ACHN (cell line): ENCODE measurements at places on chromosomes 1 and 21.

DNA sequence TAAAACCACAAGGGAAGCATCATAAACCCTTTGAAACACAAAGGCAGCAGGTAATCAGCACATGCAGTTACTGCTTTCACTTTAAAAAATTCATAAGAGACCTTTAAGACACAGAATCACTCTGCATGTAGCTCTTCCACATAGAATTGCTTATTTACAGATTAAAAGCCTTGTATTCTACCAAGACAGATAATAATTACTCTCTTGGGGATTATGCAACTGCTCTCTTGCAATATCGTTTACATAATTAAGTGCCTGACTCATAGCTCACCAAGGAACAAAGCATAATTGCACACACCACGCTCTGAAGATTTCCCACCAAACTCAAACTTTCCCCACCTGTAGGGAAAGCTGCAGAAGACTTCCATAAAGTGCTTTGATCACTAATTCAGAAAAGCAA, 87.9 kb downstream of the VAV3 start:
- DNase-seq: no peak

- DNase-seq: peak; percentile 81
Observed at GRCh38 chr1:48916130-48917069, 139.7 kb upstream of the BEND5 start.

DNA sequence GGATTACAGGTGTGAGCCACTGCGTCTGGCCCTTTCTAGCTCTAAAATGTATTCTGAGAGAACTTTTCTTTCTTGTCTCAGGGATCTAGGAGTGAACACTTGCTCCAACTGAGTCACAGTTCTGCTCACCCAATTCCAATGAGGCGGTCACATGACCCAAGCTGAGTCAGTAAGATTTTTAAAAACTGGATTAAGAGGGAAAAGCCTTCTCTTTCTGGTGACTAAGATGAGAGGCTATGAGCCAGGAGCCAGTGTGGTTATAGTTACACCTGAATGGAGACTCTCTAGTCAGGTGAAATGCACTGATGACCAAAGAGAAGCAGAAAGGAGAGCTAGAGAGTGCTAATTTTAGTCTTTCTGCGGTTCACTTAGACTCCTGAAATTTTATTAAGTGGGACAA, 9.5 kb upstream of the DEPDC1 start:
- DNase-seq: no peak

DNA sequence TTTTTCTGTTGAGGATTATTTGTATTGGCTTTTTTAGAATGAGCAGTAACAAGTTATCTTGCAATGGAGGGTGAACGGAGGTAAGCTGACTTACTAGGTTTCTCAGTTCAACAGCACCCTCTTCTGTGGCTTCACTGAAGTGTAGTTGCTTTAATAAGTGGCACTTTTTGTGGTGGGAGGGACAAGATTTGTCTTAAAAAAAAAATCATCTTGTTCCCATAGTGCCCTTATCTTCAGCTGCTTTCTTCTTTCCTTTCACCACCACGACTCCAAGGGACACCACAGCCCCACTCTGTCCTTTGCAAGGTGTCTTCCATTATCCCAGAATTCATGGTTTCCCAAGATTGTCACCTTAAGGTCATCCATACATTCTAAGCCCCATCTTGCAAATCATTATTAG, 92.9 kb downstream of the PIGK start:
- DNase-seq: peak; percentile 74

- no peak for DNase-seq
Observed at GRCh38 chr21:34996304-34997101, 52.6 kb downstream of the RUNX1 start.

DNA sequence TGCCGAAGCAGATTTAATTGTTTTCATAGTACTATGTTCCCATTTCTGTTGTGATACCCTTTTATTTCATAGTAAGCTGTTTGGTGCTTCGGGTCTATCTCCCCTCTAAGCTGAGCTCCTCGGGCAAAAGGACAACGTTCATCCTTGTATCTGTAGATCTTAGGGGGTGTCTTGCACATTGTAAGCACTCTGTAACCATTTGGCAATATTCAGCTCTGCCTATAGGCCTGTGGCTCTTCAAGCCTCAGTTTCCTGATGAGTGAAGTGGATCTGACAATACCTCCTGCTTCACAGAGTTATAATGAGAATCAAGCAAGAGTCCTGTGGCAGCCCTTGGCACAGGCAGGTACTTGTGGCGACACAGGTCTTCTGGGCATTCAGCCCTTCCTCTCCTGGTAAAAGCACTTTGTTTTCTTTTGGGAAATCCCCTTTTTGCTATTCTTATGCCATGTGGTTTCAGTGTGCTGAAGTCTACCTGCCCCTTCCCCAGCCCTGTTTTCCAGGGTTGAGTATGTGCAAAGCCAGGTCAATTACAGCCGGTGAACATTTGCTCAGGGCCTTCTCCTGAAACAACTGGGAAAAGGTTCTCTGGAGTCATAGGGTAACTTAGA, 8.5 kb upstream of the EXO1 start:
- DNase-seq: no peak

GRCh38 chr1:183150445-183150844, 35.6 kb upstream of the LAMC2 start:
- DNase-seq: no peak

GRCh38 chr21:27173053-27173452, 206.2 kb upstream of the ADAMTS5 start:
- DNase-seq: no peak

GRCh38 chr1:26038477-26038876, 7.4 kb downstream of the SLC30A2 start:
- no peak for DNase-seq

DNA sequence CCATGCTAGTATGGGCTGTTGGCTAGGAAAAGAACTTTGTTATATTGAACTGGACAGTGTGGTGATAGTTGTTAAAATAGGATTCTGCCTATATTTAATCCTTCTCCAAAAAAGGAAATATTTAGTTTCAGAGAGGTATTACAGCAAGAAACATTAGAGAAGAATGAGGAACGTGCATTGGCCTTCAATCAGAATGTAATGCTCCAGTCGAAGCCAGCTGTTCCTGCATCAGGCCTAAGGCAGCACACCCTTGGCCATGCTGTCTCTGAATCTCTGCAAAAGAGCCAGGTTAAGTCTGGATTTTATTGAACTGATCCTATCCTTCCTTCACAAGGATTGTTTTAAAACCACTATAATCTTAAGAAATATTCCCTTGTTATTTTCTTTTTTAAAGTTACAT, 35.3 kb upstream of the RALGPS2 start:
- no peak for DNase-seq

GRCh38 chr1:232293361-232293760, 336.6 kb downstream of the SIPA1L2 start:
- DNase-seq: no peak

- no peak for DNase-seq
Observed at GRCh38 chr1:45002650-45003645, 8.2 kb downstream of the HECTD3 start.

- DNase-seq: no peak
Observed at GRCh38 chr1:98328855-98329254, 332.7 kb upstream of the SNX7 start.

DNA sequence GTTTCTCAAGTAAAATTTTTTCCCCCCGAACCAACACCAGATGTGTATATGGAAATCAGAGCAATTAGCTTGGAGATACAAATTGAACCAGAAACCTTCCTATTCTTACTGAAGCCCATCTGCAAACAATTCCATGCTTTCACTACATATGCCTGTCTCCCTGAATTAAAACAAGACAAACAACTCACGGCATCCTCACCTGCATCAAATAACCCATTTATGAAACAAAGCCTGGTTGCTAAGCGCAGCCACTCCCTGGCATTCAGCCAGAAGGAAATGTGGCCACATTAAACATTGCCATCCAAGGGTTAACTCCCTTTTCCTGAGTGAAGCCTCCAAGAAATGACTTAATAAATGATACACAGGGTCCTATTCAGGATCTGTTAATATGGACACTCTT, 55.3 kb downstream of the APP start:
- no peak for DNase-seq

- DNase-seq: peak; percentile 11
Observed at GRCh38 chr1:113903501-113904292, 902 bp downstream of the AP4B1 start.

GRCh38 chr1:212007886-212008285, 27.5 kb downstream of the INTS7 start:
- DNase-seq: no peak

GRCh38 chr1:78143673-78144072, 97.9 kb downstream of the GIPC2 start:
- no peak for DNase-seq

DNA sequence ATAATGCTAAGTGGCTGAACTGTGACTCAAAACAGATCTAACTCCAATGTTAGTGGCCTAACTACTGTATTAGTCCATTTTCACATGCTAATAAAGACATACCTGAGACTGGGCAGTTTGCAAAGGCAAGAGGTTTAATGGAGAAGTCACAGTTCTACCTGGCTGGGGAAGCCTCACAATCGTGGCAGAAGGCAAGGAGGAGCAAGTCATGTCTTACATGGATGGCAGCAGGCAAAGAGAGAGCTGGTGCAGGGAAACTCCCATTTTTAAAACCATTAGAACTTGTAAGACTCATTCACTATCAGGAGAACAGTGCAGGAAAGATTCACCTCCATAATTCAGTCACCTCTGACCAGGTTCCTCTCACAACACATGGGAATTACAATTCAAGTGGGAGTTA, 79.7 kb upstream of the CACYBP start:
- no peak for DNase-seq

DNA sequence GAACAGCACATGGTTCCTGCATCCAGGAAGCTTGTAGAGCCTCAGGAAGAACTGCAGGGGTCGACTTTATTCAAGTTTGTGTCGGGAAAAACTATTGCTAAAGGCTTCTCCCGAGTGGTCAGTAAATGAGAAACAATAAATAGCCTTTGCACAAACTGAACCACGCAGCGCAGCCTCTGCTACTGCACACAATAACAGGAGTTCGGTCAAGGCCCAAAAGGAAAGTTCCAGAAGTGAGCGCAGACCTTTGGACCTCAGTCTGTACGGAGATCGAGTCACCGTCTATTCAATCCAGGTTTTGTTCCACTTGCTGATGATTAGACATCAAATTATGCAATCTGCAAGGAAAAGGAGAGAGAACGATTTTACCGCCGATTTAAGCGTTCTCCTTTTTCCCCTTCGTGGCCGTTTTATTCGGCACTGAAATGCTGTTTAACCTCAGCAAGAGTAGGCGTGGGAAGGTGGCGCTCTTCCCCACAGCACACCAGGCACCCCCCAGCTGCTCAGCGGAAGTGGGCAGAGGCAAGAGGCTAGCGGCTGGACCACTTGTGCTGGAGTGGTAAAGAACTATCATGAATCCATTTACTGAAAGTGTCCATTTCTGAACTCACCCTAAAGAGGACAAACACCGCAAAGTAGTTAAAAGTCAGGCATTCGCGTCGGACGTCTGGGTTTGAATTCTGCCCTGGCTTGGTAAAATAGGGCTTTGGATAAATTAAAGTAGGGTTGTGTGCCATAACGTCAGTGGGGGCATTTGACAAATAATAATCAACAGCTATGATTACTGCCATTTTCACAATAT, 6.1 kb upstream of the LHX8 start:
- DNase-seq: no peak

GRCh38 chr1:228513236-228513900, 26.2 kb downstream of the RNF187 start:
- DNase-seq: no peak

GRCh38 chr1:226731257-226731893, 7.7 kb downstream of the ITPKB start:
- DNase-seq: no peak

DNA sequence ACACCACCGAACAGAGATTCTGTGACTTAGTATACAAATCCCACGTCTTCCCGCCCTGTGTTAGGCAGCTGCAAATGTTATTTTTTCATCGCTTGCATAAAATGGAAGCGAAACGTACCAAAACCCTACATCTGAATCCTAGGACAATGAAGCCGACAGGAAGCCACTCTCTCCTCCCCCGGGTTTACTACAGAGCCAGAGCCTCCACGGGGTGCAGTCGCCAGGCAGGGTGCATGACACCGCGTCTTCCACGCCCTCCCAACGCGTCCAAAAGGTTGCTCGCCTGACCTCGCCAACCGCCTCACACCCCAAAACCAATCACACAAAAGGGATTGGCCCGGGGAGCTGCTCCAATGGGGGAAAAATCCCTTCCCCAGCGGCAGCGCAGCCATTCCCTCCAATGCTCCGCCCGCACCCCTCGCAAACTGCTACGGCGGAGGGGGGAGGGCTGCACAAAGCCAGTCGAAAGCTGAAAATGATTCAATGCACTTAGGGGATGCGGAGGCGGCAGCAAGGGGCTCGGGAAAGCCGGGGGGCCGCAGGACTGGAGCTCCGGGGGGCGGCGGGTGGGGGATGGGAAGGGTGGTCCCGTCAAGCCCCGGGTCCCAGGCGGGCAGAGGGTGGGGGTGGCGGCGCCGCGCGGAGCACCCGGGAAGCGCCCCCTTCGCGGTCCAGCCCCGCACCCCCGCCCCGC, 701 bp downstream of the CEP170 start:
- DNase-seq: peak; percentile 68

GRCh38 chr1:10823000-10823401, 26.6 kb upstream of the CASZ1 start:
- DNase-seq: no peak

GRCh38 chr1:89360716-89361115, 3.1 kb upstream of the GBP6 start:
- no peak for DNase-seq

DNA sequence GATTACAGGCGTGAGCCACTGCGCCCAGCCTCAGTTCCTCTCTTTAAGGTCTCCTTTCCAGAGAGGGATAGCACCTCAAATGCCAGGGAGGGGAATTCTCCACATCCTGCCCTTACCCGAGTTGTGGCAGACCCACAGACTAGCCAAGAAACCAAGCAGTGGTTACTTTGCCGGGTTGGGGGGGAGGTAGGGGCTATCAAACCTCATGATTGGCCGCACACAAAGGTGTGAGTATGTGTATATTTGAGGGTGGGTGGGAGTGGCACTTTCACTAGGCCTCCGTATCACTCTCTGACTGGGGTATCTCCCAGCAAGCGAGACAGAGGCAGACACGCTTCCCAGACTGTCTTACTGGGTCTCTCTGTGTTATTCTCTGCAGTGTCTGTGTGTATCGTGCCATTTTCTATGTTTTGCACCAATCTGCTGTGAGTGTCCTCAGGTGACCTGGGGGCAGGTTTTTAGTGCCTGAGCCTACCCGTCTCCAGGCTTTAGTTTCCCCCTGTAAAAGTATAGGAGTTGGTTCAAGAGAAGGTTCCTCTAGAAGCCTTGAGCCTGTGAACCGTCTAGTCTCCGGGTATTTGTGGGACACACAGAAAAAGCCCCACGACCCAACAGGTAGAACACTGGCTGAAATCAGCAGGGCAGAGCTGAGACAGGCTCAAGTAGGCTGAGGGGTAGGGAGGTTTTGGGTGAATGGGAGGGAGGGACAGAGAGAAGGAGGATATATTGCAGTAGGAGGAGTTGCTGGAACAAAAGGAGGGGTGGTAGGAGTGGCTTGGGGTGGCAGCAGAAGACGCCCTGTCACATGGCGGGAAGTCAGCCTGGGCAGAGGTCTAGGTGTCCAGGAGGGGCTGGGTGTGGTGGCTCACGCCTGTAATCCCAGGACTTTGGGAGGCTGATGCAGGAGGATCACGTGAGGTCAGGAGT, 10.3 kb downstream of the LMNA start:
- no peak for DNase-seq

DNA sequence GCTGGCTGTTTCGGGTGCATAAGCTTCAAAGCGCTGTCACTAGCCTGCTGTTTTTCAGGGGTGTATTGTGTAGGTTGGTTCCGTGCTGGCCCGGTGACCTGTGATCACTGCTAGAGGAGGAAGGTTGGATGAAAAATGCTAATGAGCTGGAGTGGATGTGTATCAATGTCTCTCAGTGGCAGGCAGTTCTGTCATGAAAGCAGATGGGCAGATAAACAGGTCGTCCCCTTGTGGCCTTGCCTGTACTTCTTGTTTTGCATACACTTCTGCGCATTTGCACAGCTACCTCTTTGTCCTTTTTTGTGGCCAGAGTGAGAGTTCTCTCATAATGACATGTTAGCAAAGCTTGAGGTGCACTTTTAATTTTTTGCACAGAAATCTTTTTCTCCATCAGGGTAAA, 2.9 kb downstream of the SELENON start:
- no peak for DNase-seq
